ENCODE measurements at places on chromosomes 13 and 19.

DNA sequence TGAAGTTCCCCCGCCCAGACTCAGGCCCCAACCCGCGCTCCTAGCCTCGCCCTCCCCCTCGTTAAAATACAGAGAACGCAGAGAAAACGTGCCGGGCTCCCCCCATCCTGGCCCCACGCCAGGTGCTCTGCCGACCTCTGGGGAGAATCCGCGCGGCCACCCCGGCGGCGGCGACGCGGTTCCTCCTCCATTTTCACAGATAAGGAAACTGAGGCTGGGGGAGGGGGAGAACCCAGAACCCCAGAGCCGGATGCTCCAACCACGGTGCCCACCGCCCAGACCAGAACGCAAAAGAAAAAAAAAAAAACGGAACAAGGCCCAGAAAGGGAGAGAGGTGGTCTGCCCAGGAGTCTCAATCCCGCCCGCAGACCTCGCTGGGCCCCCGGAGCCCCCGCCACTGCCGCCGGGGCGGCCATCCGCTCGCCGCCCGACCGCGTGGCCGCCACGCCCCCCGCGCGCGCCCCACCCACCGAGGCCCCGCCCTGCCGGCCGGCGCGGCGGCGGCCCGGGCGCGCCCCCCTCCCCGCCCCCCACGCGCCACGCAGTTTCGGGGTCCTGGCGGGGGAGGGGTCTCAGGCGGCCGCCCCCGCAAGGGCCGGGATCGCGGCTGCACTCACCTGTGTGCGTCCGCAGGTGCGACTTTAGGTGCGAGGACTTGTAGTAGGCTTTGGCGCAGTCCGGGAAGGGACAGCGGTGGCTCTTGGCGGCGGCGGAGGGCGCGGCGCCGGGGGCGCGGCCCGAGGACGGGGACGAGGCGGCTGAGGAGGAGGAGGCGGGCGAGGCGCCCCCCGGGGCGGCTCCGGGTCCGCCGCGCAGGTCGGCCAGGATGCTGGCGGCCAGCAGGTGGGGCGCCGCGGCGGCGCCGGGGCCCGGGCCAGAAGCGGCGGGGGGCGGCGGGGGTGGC, 703 bp downstream of the KLF16 start:
- DNase-seq: no peak

GRCh38 chr19:50590191-50590590, 22.0 kb upstream of the LRRC4B start:
- DNase-seq: no peak

- no peak for DNase-seq
These were observed 257.5 kb downstream of the ITGBL1 start for GRCh38 chr13:101709952-101710351.

GRCh38 chr19:18501351-18501750, 20.5 kb downstream of the ELL start:
- no peak for DNase-seq

- DNase-seq: no peak
These were observed 683.1 kb upstream of the PRR20A start for GRCh38 chr13:56457535-56458190.

DNA sequence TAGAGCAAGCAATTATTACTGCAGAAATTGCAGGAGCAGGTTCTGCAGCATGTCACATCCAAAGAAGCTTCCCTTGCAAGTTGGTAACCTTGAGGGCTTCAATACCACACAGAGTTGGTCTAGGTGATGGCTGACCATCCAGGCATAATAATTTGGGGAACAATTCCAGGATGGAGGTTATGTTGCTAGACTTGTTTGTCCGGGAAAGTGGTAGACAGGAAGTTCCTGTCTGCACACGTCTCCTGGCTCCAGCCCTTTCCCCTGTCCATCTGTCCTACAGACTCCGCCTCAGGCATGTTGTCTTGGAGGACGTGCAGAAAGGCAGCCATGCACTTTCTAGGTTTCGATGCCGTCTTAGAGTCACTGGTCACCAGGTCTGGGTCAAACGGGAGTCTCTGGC, 26.0 kb downstream of the DPRX start:
- DNase-seq: no peak

- DNase-seq: no peak
These were observed 16.0 kb upstream of the ZNF554 start for GRCh38 chr19:2803486-2804155.

- DNase-seq: no peak
These were observed 58.6 kb downstream of the LIG4 start for GRCh38 chr13:108156749-108157148.

DNA sequence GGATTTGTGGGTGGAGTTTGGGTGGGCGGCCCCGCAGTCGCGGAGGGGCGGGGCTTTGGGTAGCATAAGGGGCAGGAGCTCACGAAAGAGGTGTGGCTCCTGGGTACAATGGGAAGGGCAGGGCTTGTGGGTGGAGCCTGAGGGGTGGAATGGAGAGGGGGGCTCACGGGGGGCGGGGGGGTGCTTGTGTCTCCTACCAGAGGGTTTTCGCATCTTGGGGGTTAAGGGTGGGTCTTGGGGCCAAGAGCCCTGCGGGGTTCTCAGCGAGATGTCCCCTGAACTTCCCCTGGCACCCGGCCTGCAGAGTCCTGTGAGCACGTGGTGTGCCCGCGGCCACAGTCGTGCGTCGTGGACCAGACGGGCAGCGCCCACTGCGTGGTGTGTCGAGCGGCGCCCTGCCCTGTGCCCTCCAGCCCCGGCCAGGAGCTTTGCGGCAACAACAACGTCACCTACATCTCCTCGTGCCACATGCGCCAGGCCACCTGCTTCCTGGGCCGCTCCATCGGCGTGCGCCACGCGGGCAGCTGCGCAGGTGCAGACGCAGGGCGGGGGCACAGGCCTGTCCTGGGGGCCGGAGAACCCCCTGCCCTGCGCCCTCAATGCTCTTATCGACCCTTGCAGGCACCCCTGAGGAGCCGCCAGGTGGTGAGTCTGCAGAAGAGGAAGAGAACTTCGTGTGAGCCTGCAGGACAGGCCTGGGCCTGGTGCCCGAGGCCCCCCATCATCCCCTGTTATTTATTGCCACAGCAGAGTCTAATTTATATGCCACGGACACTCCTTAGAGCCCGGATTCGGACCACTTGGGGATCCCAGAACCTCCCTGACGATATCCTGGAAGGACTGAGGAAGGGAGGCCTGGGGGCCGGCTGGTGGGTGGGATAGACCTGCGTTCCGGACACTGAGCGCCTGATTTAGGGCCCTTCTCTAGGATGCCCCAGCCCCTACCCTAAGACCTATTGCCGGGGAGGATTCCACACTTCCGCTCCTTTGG, 5.1 kb downstream of the FSTL3 start:
- no peak for DNase-seq

DNA sequence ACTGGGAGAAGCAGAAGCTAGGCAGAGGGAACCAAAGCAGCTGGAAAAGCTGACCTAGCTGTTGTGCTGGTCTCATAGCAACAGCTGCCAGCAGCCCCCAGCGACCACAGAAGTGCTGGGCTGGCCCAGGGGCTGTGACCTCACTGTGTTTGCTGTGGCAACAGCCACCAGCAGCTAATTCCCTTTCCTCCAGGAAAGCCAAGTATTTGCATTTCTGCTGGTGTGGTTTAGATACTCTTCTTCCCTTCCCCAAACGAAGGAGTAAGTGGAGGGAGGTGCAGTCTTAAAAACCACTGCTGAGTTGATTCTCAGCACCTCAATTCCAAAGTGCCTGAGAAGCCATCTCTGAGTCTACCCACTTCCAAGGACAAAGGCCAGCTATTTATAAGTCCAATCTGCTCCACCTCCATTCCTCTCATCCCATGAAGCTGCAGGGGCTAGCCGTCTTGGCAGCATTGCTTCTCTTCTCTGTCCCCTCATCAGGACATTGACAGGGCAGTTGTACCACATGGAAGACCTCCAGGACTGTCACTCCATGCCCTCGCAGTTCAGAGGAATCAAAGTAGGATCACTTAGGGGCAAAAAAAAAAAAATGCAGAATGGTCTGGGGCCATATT, 11.5 kb upstream of the CCDC97 start:
- no peak for DNase-seq

DNA sequence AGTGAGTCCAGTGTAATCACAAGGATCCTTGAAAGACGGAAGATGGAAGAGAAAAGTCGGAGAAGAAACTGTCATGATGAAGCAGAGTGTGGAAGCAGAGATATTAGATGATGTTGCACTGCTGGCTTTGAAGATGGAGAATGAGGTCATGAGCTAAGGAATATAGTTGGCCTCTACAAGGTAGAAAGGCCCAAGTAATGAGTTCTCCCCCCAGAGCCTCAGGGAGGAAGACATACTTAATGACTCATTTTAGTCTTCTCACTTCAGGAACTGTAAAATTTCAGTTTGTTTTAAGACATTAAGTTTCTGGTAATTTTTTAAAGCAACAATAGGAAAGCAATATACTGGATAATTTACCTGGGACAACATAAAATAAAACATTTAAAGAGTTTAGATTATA, 1331.5 kb upstream of the PCDH20 start:
- DNase-seq: no peak

DNA sequence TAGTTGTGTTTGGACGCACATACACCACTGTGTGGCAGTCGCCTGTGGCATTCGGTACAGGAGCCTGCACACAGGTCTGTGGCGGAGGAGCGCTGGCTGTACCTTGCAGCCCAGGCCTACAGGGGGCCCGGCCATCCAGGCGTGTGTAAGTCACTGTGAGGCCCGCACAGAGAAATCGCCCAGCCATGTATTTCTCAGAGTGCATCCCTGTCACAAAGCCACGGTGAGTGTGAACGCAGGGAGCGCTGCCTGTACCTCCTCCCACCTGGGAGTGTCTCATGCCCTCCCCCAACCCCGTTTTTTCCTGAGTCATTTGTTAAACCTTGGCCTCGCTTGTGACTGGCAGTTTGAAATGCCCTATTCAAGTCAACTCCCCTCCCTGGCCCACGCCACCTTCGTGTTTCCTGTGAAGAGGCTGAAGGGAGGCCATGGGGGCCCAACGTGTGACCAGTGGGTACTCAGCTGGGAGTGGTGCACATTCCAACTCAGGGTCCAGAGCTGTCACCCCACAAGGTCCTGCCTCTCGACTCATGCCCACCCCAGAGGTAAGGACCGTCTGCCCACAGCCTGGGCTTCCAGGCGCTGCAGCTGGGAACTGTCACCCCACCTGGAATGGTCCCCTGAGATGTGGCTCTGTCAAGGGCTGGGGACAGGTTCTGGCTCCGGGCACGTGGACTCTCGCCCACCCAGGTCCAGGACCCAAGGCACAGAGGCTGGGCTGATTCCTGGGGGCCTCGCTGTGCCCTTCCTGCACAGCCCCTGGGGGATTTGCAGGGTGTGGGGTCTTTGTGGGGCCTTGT, 11.6 kb upstream of the RASA3 start:
- no peak for DNase-seq

DNA sequence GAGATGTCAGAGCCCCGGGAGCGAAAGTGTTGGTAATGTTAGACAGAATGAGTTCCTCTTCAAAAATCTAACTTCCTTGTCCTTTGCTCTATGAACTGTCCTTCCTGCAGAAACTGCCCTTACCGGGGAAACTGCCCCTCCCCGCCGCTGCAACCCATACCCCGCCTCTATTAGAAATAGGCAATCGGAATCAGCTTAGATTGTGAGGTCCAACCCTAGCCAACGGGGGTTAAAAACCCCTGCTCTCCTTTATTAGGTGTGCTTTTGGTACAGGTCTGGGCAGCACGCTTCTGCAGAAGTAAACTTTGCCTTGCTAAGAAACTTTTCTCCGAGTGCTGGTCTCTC, 11.5 kb upstream of the CAPNS1 start:
- DNase-seq: no peak

DNA sequence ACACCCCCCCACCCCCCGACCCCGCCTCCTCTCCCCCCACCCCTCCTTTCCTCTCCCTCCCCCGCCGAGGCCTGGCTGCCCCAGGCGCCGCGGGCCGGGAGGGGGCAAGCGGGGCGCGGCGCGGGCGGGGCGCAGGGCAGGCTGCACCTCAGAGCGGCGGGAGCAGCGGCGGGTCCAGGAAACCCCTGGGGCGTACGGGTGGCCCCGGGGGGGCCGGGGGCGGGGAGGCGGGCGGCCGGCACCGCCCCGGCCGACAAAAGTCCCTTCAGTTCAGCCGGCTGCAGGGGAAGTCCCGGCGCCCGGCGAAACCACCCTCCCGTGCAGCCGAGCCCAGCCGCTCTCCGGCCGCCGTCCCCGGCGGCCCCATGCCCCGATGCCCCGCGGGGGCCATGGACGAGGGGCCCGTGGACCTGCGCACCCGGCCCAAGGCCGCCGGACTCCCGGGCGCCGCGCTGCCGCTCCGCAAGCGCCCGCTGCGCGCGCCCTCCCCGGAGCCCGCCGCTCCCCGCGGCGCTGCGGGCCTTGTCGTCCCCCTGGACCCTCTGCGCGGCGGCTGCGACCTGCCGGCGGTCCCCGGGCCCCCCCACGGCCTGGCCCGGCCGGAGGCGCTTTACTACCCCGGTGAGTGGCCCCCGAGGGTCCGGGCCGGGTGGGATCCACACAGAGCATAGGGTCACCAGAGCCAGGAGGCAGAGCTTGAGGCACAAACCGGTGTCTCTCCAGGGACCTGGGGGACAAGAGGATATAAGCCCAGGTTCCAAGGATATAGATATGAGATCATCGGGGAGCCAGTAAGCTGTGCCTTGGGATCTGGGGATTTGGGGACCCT, at the start of gene BCL3:
Gene BCL3 (plus strand): TSS at position 283 of the 829 bp plus-strand sequence. CDS start 83 bp downstream, at position 366.
- peak; percentile 64 for DNase-seq

DNA sequence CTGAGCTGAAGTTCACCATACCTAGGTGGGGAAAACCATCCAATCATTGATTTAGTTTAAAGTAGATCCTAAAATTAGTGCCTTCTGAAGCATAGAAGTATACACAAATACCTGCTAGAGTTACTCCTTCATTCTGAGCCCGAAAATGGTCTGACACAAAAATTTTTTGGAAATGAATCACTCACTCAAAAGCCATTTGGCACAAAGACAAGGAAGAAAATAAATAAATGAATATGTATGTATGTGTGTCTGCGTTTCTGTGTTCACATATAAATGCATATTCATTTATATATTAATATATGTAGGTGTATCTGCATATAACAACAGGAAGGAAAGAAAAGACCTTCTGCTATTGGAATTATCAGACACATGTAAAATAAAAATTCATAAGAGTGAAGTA, 614.4 kb upstream of the PCDH9 start:
- no peak for DNase-seq

DNA sequence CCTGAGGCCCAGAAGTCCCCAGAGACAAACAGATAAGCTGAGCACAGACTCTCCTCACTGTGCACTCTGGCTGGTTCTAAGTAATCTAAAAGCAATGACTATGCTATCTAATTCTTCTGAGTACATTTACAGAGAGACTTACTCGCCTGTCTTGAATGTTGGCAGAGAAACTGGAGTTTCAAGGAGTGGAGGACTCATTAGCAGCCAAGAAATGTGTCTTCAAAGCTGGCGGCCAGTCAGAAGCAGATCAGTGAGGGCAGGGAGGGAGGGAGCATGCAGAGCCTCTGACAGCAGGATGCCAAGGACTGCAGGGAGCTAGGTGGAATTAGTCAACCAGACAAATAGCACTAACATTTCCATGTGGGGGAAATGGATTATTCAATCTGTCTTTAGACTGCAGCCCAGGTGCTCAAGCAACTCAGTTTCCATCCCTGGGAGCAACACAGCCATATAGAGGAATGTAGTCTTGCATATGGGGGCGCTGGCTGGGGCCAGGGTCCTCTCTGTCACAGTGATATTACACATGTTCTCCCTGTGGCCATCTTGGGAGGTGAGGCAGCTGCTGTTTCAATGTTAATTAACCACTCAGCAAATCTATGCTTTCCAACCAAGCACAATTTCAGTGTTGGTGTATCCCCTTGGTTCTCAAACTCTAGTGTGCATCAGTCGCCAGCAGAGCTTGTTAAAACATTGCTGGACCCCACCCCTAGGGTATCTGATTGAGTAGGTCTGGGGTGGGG, 97.9 kb downstream of the CCNA1 start:
- DNase-seq: no peak

GRCh38 chr19:38361633-38362075, 12.7 kb upstream of the PSMD8 start:
- DNase-seq: peak; percentile 66
